ENCODE measurements at places on chromosomes 6 and 20. TPM values are rescaled to one million over a fixed set of nuclear protein-coding genes. Genes with fewer than 3 reads are reported as not detected.

- DNase-seq = no peak
Observed at GRCh38 chr6:138405816-138406413, 1.9 kb downstream of the HEBP2 start.

DNA sequence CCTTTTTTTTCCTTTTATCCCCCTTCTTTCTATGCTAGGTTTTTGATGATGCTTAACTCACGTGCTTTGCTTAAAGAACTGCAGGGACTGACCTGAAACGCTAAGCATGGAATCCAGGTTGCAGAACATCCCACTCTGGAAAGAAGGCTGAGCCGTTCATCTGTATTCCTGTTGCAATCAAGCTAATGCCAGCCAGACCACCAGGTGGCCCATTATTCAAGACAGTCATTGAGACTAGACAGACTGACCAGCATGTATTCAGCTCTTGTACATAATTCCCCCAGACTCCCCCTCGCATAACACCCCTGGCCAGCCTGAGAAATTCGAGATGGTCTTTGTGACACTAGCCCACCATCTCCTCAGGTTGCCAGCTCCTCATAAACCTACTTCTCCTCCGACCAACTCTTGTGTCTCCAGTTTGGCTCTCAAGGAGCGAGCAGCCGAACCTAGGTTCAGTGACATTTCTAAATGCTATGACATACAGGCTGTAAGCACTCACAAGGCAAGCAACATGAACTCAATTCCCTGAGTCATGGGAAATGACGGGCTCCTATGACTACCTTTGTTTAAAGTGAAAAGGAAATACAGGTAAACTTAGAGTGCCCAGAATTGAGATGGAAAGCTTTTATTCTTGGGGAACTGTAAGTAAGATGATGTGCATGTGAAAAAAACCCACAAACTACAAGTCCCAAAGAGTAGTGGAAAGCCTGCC lies 309.3 kb upstream of the CDYL start:
- DNase-seq = no peak

Gene PNLDC1
- 0.19 TPM for polyA plus RNA-seq

Gene POFUT1
- 9.0 TPM for polyA plus RNA-seq

GRCh38 chr6:2952557-2953095 lies 18.7 kb downstream of the SERPINB6 start:
- peak; percentile 84 for DNase-seq

Gene SIRPD
- 1.9 TPM for polyA plus RNA-seq

- peak; percentile 58 for DNase-seq
Observed at GRCh38 chr6:131807644-131808459, at the start of gene ENPP1. TSS of gene ENPP1 (plus strand) at chr6:131808020. CDS start at chr6:131808036, 16 bp downstream.

DNA sequence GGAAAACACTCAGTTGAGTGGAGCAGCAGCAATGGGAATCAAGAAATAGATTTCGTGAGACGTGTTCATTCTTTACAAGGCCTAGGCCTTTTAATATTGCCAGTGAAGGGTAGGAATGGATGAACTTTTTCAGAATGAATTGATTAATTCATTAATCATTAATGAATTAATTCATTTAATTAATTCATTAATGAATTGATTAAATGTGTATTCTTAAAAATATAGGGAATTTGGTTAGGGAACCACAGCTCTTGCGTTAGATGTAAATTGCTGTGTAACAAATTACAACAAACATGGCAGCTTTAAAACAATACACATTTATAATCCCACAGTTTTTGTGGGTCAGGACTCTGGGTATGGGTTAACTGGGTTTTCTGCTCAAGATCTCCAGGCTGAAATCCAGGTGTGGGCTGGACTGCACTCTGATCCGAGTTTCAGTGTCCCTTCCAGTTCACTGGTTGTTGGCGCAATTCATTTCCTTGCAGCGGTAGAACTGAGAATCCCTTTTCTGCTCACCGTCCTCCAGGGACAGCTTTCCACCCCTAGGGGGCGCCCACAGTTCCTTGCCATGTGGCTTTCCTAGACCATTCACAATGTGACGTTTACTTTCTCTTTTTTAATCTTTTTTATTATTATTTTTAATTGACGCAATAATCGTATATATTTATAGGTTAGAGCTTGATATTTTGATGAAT lies 32.8 kb upstream of the BCAS1 start:
- peak; percentile 61 for DNase-seq

GRCh38 chr20:25720285-25720684 lies 23.6 kb upstream of the ZNF337 start:
- DNase-seq = no peak

Gene PRND
- polyA plus RNA-seq = not detected

GRCh38 chr6:90383196-90383822 lies 86.7 kb upstream of the BACH2 start:
- DNase-seq = no peak

- no peak for DNase-seq
Observed at GRCh38 chr6:115908906-115909559, 151.7 kb downstream of the FRK start.

Gene HTR1B
- polyA plus RNA-seq = 0.03 TPM

Gene F13A1
- 4.3 TPM for polyA plus RNA-seq

DNA sequence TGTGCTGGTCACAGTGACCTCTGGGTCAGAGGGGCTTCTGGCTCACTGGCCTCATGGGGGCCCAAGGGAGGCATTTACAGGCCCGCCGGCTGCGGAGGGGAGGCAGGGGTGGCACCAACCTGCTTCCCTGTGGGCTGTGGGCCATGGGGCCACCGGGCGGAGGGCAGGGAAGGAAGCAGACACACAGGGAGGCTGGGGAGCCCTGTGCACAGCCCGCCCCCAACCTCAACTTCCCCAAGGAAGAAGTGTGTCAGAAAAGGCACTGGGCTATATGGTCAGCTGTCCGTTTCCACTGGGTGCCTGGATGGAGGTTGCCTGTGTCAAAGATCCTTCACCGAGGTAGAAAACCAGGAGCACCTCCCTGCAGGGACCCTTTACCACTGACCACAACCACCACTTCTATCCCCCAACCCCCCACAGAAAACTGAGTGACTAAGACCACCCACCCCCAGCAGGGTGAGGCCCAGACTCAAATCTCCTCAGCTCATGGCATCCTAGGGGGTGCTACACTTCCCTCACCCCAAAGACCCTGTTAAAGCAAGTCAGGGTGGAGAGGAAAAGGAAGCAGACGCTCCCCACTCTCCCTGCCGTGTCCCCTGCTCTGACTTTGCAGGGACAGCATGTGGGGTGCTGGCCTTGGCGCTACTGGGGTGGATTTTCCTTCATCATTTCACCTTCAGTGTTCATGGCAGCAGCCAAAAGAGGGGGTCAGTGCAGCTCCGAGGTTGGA lies 5.6 kb downstream of the CST3 start:
- no peak for DNase-seq

DNA sequence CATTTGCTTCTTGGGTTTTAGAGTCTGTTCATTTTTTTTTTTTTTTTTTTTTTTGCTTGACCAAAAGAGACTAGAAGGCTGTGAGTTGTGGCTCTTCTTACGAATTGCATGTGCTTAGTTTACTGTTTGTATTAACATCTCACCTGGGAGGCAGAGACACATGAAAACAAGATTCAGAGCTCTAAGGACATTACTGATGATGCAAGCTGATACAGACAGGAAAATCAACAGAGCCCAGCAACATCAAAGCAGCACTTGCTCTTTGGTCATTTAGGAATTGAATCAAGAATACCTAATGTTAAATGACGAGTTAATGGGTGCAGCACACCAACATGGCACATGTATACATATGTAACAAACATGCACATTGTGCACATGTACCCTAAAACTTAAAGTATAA lies 55.7 kb upstream of the HS3ST5 start:
- no peak for DNase-seq

DNA sequence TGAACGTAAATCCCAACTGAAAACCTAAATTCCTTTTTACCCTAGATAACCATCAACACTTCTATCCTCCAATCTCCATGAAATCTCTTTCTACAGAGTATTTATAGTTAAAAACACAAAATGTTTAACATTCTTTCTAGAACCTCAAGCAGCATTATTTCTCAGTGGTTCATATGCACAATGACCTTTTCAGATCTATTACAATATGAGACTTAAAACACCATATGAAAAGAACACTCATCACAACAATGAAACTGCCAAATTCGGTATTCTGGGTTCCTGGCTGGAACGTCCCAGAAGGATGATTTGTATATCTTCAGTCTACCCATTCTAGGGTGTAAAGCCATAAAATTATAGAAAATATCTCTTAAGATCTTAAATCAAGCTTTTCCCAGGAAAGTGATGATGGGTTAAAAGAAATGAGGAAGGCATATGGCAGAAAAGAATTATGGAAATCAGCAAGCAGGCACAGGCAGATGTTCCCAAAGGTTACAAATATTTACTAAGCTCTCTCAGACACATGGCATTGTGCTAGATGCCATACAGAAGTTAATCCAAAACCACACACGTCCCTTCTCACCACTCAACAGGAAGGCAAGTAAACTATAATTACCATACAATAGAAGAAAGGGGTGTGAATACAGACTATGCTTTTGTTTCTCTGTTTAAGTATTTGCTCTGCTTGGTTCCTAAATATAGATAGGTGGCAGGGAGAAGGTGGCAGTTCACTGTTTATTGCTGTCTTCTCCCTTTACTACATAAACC lies 118.0 kb downstream of the CHD6 start:
- no peak for DNase-seq

Gene CTAGE9
- polyA plus RNA-seq = not detected

Gene OLIG3
- not detected for polyA plus RNA-seq

DNA sequence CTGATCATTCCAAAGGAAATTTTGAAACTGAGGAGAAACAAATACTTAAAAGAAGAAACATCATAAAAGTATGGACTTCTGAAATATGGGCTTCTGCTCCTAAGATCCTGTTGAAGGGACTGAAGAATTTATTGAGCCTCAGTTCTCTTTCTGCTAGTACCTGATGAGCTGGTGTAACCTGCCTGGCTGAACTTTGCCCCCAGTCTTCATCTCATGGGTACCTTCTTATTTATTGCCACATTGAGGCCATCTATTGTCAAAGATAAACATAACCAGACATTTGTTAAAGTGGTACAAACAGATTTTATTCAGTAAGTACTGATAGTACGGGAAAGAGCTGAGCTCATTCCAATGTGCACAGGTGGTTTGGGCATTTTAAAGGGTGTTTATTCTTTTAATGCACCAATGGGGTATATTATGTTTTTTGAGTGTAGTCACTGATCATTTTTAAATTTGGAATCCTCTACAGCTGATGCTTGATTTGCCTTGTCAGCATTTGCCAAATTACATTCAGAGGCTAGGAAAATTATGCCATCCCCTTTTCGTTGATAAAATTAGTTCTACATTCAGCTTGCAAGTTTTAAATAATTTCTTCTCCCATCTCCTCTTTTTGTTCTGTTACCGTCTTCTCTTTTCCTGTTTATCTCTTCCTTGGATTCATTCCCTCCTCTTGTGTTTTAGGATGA lies 118.2 kb downstream of the PRIM2 start:
- DNase-seq = no peak

Gene LGSN
- 0.29 TPM for polyA plus RNA-seq
